CD4-positive, alpha-beta memory T cell (primary cell): ENCODE measurements at places on chromosomes 6 and 20.

DNA sequence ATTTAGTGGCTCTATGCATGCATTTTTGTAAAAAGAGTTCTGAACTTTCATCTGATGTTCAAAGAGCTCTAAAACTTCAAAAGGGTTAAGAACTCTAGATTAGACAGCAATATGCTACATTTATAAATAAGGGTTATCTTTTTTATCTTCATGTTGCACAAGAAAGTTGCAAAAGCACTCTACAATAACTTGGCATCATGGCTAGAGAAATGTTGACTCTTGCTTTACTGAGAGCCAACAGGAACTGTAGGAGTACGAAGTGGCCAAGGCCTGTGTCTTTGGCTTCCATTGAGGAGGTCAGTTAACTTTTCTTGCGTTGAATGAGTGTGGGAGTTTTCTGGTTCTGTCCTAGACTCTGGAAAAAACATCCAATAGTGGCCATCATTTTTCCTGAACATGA, 516.9 kb downstream of the TFAP2B start:
- DNase-seq: no peak

GRCh38 chr6:161584621-161585340, 310.9 kb upstream of the AGPAT4 start:
- DNase-seq: no peak

DNA sequence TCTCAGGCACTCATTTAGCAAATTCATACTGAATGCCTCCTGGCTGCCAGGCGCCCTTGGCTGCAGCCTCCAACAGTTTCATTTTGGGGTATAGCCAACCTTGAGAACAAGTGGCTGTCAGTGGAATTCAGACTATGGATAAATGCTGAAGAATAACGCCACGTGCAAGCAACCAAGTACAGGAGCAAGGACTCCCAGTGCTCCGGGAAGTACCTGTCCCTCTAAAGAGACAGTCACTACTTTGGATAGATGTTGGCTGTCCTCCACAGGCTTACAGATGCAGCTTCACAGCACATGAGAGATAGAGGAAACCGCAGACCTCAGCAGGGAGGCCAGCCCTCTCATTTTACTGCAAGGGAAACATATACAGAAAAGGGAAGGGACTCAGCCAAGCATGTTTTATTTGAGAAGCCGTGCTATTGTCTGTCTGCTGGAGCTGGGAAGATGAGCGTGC, 658.2 kb downstream of the PTPRT start:
- no peak for DNase-seq

DNA sequence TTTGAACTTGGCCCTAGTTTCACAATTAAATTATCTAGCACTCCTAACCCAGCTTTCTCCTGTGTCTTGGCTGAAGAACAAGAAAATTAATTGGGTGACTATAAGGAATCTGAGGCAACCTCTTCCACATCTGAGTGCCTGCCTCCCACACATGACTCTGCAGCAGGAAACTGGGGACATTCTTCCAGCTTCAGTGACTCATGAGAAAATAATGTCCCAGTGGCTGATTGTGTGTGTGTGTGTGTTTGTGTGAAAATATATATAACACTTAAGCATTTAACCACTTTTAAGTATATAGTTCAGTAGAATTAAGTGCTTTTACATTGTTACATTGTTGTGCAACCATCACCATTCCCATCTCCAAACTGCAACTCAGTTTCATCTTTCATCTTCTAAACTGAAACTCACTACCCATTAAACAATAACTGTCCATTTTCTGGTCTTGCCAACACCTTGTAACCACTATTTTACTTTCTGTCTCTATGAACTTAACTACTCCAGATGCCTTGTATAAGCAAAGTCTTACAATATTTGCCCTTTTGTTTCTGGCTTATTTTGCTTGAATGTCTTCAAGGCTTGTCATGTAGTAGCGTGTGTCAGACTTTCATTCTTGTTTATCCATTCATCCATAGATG, 8.7 kb downstream of the TRIM38 start:
- DNase-seq: no peak

DNA sequence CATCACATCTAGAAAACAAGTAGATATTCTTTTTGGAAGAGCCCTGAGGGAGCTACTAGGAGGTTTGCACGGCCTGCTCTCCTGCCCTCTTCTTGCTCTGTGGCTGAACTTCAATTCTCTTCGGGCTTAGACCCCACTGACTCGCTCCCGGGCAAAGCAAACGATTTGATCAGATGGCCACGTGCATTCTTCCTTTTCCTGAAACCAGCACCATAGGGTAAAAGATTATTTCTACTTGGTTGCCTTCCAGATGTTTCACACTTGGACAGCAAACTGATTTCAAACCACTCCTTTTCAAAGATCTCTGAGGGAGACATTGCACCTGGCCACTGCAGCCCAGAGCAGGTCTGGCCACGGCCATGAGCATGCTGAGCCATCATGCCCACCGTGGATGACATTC, at the start of gene SLC22A1:
SLC22A1 (plus strand) TSS at position 258 of the 400 bp plus-strand sequence; CDS start at position 379, 121 bp downstream.
- no peak for DNase-seq

DNA sequence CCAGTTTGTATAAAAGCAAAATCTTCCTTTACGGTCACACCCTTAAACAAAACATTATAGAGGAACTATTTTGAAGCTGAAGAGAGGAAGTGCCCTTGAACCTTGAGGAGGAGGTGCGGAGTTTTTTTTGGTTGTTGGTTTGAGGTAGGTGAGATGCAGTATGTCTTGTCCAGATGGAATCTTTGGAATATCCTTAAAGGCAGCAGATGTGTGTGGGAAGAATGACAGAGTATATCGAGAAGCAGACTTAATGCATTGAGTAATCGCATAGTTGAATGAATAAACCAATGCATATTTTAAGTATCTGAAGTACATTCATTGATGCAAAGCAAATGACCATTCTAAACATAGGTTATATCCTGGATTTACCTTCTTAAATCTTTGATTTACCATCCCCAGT, 49.9 kb downstream of the AIG1 start:
- DNase-seq: no peak

DNA sequence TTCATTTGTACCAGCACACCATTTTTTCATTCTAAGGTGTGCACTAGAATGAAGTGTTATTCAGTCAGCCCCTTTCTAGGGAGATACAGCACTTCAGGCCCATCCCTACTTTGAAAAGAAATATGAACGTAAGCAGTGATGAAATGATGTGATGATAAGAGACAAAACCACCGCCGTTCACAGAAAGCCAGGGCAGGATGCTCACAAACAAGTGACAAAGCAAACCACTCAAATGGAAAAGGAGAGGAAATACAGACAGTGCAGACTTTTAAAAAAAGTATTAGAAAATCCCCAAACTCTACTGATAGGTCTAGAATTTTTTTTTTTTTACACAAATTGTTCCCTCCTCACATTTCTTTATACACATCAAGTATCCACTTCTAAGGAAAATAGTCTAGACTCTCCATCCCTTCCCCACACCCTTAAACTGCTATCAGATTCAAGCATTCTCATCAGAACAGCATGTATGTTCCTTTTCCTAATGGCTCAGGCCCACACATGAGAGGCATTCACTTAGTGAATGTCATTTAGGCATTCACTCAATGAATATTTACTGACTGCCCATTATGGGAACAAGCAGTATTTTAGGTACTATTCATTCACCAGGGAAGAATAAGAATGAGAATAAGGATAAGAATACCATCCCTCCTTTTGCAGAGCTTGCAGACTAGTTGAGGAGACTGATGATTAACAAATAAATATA, 243.5 kb downstream of the GMPR start:
- peak; percentile 92 for DNase-seq

DNA sequence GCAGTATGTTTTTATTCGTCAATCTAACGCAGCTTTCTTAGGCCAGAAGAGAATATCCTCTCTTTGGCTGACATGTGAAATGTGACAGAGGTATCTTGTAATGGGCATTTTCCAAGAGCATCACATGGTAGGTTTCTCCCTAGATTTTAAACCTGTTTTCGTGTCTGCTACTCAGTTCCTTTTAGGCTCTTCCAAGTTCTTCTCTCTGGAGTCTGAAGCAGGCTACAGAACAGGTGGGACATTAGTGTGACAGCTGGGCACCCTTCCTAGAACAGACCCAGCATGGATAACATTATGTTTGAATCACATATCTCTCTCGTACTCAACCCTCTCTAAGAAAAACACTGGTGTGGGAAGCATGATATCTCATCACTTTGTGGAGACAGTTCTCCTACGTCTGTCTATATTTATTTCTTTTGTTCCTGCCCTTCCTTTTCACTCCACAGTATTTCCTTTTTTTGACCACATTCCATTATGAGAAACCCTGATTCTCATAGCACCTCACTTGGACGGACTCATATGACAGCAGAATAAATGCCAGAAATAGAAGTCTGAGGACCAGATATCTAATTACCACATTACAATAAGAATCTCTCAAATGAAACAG, 263.4 kb downstream of the NKAIN2 start:
- no peak for DNase-seq

- no peak for DNase-seq
Measured at GRCh38 chr6:120646101-120646500, 688.2 kb downstream of the TBC1D32 start.
